ENCODE measurements at places on chromosomes 2 and 18.

- no peak for DNase-seq
These were observed 5.8 kb upstream of the SLC20A1 start for GRCh38 chr2:112639936-112640335.

GRCh38 chr18:63511285-63511684 lies 30.9 kb upstream of the SERPINB12 start:
- DNase-seq, result peak; percentile 63

- DNase-seq, result no peak
These were observed 228.3 kb upstream of the EPC2 start for GRCh38 chr2:148416248-148416647.

DNA sequence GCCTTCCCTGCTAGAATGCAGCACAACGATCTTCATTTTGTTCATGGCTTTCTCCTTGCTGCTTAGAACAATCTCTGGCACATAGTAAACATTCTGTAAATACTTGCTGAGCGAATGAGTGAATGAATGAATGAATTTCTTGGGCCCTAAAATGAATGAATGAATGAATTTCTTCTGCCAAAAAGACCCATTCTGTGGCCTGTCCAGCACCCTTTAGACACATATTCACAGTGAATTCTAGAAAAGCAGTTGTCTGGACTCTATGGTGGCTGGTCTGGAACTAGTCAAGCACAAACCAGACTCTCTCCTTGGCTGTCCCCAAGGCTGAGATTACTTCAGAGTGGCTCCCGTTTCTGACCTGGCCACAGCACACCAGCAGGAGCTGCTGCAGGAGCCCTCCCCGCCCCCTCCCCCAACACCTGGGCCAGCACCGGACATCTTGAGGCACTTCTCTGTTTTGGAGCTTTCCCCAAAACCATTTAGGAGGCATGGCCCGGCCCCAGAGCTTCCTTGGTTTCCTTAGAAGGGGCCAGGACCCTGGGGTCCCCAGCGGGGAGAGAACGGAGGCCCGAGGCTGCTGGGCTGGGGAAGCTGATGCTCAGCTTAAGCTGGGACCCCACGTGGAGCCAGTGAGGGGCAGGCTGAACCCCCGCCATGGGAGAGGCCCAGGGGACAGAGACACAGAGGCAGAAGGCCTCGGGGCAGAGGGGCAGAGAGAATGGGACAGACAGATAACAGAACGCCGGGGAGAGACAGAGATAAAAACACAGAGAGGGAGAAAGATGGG lies 159.0 kb downstream of the ZFP36L2 start:
- no peak for DNase-seq

DNA sequence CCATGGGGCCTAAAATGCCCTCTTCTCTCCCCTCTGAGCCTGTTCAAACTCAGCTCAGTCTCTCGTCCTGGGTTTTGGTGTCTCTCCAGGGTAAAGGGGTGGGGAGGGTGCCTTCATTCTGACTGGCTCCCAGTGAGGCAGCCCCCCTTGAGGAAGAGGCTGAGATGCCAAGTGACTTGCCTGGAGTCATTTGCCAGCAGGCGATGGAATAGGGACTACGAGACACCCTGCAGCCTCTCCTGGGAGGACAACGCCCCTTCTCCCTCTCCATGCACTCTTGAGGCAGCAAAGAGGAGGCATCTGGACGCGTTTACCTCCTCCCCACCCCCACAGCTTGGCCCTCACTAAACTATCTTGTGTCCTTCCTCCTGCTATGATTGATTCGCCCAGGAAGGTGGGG lies 760 bp upstream of the STON1 start:
- no peak for DNase-seq

DNA sequence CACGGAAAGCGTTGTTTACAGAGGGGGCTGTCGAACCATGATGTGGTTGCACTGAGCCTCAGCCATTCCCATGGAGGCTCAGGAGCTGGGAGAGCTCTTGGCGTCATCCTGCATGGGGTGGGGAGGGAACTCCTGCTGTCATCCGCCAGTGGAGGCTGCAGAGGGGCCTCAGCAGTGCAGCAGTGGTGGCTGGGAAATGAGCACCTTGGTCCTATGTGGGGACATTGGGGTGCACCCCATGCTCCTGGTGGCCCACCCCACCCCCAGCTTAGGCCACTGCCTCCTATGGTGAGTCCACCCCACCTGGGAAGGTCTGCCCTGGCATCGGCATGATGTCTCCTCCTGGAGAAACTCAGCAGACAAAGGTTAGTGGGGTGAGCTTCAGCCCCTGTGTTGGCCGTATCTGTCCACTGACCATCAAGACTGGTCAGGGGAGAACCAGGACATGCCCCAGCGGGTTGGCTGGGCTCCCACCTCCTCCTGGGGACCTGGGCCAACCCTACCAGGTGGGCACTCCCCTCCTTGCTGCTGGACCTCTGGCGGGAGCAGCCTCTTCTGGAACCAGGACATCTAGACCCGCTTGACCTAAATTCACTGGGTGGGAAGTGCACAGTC lies 67.8 kb upstream of the HDAC4 start:
- no peak for DNase-seq

GRCh38 chr2:99389371-99389770 lies 52.2 kb downstream of the EIF5B start:
- DNase-seq, result no peak

DNA sequence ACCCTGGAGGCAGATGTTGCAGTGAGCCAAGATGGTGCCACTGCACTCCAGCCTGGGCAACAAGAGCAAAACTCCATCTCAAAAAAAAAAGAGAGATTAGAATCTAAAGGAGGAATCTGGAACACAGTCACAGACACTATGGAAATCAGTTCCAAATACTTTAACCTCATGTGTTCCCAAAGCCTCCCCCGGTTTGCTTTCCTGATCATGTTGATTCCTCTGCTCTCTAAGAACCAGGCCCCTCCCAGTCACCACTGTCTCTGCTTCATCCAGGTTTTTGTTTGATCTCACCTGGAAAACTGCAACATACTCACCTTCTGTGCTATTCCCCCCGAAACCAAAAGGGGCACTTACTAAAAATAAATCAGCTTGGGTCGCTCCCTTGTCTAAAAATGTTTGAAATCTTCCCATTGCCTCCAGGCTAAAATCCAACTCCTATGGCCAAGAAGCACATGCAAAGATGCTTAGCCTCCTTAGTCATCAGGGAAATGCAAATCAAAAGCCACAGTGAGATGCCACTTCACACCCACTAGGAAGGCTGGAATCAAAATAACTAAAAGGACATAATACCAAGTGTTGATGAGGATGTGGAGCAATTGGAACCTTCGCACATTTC lies 6.2 kb upstream of the NEU2 start:
- peak; percentile 81 for DNase-seq

DNA sequence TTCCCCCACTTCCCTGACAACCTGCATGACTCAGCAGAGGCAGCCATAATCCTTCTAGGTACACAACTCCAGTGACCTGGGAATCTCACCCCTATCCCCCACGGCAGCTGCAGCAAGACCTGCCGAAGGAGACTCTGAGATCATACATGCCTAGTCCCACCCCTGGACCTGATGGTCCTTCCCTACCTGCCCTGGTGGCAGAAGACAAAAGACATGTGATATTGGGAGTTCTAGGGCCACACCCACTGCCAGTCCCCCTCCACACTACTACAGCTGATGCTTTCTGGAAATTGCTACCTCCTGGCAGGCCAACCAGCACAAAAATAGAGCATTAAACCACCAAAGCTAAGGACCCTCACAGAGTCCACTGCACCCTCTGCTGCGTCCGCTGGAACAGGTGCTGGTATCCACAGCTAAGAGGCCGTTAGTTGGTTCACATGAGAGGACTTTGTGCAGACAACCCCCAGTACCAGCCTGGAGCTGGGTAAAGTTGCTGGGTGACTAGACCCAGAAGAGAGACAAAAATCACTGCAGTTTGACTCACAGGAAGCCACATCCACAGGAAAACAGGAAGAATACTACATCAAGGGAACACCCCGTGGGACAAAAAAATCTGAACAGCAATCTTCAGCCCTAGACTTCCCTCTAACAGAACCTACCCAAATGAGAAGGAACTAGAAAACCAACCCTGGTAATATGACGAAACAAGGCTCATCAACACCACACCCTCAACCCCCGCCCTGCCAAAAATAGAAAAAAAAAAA lies 12.5 kb downstream of the MARCO start:
- peak; percentile 50 for DNase-seq

- DNase-seq, result peak; percentile 33
These were observed 327.0 kb upstream of the THUMPD2 start for GRCh38 chr2:40106061-40106460.

DNA sequence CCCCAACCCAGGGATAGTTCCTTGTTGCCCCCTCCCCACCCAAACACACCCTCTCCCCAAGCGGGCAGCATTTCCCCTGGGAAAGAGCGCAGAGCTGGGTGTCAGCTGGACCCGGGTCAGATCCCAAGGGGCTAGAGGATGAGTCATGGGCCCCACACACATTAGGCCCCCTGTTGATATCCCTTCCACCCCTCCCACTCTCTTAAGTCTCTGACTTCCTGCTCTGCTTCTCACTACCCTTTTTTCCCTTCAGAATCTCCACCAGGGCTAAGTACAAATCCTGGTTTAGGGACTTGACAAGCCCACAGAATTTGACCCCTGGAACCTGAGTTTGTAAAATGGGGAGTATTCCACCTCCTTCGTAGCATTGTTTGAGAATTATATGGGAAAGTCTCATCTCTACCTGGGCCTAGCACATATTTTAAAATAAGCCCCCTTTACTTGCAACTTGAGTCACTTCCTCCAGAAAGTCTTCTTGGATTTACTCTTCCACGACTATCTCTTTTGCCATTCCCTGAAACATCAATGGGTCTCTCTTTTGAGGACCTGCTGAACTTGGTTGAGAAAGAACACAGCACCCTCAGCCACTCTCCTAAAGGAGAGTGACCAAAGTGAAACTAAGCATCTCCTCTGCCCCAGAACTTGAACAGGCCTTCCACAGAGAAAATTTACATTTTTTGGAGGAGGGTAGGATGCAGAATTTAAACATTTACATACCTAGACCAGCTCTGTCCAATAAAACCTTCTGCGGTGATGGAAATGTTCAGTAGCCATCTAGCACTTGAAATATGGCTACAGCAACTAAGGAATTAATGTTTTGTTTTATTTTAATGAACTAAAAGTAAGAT lies 4.7 kb downstream of the RTKN start:
- DNase-seq, result no peak

DNA sequence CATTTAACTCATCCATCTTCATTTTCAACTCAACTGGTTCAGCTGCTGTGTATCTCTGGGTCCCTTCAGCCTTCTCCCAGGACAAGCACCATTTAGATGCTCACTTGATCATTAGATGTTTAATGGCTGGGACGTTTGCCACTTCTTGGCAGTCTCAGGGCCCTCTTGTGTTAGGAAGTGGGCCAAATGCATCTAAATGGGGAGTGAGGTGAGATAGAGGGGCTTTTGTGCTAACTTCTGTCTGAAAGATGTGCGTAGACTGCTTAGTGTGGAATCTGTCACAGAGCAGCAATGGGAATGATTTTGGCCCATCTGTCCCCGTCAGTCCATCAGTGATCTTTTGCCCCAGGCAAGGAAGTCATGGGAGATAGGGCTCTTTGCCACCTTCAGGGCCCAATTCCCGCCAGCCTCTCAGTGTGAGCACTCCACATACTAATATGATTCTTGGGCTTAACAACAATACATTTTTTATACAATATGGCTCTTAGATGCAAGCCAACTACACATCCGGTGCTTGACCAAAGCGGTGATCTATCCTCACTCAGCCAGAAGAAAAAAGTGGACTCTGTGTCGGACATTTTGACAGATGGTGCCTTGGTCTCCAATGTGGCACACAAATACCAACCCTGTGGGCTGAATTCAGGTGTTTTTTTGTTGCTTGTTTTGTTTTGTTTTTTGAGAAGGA lies 95.7 kb upstream of the EPC2 start:
- DNase-seq, result no peak

DNA sequence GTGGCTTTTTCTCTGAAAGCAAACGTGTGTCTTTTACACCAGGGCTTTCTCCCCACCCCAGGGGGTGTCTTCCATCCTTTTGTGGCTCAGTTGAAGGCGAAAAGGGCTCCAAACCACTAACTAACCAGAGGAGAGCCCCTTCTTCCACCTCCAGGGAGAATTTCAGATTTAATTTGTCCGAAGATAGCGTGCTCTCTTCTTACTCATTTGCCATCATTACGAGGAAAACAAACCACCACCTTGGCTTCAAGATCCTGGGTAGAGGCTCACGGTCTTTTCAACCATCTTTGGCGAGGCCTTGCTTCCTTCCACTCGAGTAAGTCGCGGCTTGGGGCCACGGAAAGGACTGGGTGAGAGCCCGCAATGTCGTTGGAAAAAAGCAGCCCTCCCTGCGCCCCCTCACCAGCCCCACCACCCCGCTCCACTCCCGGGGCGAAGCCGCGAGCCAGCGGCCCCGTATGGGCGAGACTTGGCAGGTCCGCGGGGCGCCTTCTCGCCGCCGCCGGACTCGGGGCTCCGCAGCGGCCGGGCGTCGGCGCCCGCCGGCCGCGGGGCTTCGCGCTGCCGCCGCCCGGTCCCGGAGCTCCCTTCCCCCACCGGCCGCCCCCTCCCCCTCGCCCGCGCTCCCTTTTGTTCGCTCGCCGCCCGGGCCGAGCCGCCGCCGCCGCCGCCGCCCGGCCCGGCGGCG lies 1.7 kb upstream of the ZNF532 start:
- DNase-seq, result peak; percentile 51

- DNase-seq, result peak; percentile 57
These were observed 646 bp downstream of the ALS2 start for GRCh38 chr2:201779901-201780673.

DNA sequence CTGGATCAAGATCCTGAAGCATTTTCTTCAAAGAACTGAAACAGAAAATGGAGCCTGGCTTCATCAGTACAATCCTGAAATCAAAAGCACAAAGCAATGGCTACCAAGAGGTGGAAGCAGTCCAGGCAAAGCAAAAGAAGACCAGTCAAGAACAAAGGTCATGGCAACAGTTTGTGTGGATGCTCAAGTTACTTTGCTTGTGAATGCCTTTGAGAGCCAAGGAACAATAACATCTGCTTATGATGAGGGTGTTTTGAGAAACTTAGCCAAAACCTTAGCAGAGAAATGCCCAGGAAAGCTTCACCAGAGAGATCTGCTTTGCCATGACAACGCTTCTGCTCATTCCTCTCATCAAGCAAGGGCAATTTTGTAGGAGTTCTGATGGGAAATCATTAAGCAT lies 723.1 kb downstream of the TMEM182 start:
- DNase-seq, result no peak

GRCh38 chr18:70663141-70663540 lies 374.3 kb downstream of the SOCS6 start:
- DNase-seq, result no peak

DNA sequence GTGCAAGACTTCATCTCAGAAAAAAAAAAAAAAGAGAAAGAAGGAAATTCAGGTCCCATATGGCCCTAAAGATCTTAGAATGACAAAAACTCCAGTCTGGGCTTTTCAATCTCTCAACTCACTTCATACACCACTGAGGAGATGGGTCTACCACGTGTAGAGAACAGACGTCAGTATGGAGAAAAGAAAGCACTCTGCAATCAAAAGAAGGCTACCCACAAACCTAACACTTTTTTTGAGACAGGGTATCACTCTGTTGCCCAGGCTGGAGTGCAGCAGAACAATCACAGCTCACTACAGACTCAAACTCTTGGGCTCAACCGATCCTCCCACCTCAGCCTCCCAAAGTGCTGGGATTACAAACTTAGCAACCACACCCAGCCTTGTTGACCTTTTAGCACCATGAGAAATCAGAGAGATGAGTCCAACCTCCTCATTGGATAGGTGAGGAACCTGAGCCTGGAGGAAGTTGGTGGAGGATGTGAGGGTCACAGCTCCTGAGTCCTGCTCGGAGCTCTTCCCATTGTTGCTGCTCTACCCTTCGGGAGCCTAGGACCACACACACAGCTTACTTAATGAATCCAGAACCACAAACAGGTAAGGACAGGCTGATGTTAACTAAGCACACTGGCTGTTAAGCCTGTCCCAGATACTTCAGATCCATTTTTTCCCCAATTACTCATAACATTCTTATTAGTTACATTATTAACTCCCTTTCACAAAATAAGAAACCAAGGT lies 23.7 kb downstream of the TBC1D8 start:
- DNase-seq, result no peak
